Foreskin keratinocyte (primary cell): ENCODE measurements at places on chromosomes 7 and 10.

GRCh38 chr10:31083765-31084184, 52.1 kb upstream of the ZNF438 start:
- DNase-seq, result no peak

DNA sequence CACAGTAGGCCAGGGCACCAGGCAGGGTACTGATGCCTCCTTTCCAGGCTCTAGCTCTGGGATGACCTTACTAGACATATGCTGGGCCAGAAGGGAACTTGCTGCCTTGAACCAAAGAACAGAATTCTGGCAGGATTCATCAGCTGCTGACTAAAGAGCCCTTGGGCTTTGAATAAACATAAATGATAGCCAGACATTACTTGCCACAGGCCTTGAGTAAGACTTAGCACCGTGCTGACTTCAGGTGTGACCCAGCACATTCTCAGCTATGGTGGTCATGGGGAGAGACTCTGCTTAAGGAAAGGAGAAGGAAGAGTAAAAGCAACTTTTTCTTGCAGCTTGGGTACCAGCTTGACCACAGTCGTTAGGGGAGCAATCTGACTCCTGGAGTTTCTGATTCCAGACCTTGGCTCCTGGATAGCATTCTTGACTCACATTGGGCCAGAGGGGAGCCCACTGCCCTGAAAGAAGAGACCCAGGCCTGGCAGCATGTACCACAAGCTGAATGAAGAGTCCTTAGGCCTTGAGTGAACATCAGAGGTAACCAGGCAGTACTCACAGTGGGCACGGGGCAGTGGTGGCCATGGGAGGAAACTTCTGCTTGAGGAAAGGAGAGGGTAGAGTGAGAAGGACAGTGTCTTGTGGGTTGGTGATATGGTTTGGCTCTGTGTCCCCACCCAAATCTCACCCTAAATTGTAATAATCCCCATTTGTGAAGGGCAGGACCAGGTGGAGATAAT, 926.1 kb upstream of the SORCS1 start:
- DNase-seq, result peak; percentile 0

DNA sequence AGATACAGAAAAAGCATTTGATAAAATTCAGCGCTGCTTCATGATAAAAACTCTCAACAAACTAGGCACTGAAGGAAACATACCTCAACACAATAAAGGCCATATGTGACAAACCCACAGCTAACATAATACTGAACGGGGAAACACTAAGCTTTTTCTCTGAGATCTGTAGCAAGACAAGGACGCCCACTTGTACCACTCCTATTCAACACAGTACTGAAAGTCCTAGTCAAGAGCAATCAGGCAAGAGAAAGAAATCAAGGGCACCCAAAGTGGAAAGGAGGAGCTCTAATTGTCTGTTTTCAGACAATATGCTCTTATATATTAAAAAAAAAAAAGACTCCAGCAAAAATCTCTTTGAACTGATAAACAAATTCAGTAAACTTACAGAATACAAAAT, 13.3 kb downstream of the DIP2C start:
- DNase-seq, result no peak

- no peak for DNase-seq
Measured at GRCh38 chr7:135964274-135964673, 12.9 kb downstream of the MTPN start.

DNA sequence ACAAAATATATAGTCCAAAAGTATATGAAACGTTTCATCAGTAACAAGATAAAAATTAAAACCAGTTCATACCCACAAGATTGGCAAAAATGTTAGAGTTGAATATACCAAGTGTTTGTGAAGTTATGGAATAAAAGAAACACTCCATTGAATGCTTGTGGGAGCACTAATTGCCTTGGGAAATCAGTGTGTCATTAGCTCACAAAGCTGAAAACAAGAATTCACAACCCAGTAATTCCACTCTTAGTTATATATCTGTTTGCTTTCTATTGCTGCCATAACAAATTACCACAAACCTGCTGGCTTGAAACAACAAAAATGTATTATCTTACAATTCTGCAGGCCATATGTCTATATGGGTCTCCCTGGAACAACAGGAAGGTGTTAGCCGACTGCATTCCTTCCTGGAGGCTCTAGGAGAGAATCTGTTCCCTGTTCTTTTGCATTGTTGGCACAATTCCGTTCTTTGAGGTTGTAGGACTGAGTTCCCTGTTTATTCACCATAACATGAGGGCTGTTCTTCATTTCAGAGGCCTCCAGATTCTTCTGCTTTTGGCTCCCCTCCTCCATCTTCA, 45.7 kb downstream of the SEM1 start:
- no peak for DNase-seq

- peak; percentile 90 for DNase-seq
Measured at GRCh38 chr10:120511165-120511564, 54.1 kb downstream of the PLPP4 start.

- no peak for DNase-seq
Measured at GRCh38 chr7:111662386-111662785, 100.1 kb upstream of the IMMP2L start.

DNA sequence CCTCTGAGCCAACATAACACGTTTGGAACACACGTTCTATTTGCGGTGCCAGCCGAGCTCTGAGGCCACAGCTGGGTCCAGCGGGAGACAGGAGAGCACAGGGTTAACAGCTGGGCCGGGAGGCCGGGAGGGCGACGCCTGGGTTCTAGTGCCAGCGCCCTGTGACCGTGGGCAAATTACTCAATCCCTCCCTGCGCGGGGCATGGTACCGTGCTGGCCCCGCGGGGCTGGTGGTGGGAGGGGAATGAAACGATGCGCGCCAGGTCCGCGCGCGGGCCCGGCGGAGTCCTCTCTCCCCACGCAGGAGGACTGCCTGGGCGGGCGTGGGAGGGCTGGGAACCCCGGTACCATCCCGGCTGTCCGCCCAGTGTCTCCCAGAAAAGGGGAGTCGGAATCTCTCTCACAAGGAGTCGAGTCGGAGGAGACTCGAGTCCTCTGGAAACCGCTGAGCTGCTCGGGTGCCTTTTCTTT, 30.4 kb downstream of the LEP start:
- no peak for DNase-seq

GRCh38 chr7:47581438-47581803, 490 bp downstream of the TNS3 start:
- no peak for DNase-seq

DNA sequence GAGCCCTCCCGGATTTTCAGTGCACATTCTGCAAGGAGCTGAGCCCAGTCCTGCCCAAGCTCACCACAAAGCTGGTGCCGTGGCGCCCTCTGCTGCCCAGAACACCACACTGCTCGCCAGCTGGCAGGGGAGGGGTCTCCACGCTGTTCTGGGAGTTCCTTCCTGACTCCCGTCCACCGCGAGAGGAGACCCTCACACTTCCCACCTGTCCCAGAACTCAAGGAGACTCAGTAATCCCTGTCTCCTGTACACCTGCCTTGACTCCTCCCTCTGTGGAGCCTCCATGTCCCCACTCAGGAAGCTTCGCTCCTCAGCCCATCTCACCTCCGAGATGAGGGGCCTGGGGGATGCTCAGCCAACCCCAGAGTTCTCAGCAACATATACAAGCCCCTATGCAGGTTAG, 11.3 kb downstream of the C10orf105 start:
- DNase-seq, result no peak

DNA sequence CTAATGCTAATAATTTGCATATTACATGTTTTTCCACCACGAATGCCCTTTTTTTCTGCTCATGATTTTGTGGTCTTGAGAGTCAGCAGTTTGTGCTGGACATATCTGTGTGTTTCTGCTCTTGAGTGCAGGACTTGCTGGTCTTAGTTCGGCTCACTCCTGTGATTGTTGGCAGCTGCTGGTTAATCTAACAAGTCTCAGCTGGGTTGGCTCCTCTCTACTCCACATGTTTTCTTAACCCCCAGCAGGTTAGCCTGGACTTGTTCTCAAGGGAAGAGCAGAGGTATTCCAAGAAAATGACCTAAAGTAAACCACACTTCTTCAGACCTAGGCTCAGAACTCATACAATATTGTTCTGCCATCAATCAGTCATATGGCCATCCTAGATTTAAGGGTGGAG, 1238.9 kb downstream of the XPNPEP1 start:
- no peak for DNase-seq

DNA sequence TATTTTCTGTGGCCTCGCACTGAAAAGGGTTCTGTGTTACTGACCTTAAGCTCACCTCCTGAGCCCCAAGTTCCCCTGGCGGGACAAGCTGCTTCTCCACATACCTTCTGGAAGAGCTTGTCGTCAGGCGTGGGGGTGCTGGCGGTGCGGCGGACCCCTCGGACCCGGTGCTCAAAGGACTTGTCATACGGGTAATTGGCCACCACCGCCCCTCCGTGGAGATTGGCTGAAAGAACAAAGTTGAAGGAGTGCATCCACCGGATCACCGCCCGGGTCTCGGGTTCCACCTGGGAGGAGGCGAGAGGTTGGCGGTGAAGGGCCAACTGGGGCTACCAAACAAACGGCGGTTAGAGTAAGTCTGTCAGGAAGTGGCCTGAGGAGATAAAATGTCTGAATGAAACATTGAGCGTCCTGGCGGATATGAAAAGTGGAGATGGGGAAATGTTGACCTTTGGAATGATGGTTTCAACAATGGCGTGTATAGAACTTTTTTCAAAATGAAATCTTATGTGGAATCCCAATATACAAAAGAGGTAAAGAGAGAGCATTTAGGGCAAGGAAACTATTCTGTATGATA, 16.5 kb downstream of the CPN1 start:
- no peak for DNase-seq
